ENCODE measurements at places on chromosomes 6 and 20. TPM values are rescaled to one million over a fixed set of nuclear protein-coding genes. Genes with fewer than 3 reads are reported as not detected.

- DNase-seq, result no peak
These were observed 239.3 kb downstream of the OGFRL1 start for GRCh38 chr6:71527886-71528285.

Gene GSTA1
- not detected for total RNA-seq

Gene SLC17A2
- not detected for total RNA-seq

- DNase-seq, result no peak
These were observed 1595.7 kb downstream of the HACE1 start for GRCh38 chr6:103264020-103264419.

Gene OPN5
- not detected for total RNA-seq

Gene GMEB2
- 18.1 TPM for total RNA-seq

Gene GLYATL3
- not detected for total RNA-seq

DNA sequence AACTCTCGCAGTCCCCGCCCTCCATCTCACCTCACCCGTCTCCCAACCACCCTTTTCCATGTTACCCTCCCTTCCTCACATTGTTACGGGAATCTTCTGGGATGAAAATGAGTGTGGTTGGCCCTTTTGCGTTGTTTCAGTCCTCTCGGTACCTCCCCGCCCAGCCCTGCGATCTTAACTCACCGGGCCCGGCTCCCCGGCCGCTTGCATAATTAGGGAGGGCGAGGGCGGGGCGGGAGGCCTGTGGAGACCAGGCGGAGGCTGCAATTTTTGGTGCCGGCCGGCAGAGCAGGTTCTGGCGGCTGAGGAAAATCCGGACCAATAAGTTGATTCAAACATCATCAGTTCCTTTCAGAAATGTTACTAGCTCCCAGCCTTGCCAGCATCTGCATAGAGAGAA lies 25.2 kb downstream of the TFAP2B start:
- DNase-seq, result no peak

DNA sequence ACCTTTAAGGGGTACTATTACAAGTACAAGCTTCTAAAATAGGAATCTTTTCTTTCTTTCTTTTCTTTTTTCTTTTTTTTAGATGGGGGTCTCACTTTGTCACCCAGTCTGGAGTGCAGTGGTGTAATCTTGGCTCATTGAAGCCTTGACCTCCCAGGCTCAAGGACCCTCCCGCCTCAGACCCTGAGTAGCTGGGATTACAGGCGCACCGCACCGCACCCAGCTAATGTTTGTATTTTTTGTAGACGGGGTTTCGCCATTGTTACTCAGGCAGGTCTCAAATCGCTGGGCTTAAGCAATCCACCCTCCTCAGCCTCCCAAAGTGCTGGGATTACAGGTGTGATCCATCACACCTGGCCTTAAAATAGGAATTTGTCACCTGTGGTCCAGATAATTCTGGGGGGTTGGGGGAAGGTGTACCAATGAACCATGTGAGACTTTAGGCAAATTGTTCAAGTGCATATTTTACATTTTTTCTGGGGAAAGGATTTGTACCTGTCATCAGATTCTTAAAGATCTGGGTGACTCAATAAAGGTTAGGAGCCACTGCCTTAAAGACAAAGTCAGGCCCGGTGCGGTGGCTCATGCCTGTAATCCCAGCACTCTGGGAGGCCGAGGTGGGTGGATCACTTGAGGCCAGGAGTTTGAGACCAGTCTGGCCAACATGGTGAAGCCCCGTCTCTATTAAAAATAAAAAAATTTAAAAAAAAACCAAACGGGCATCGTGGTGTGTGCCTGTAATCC lies 19.7 kb upstream of the SYNJ2 start:
- no peak for DNase-seq

DNA sequence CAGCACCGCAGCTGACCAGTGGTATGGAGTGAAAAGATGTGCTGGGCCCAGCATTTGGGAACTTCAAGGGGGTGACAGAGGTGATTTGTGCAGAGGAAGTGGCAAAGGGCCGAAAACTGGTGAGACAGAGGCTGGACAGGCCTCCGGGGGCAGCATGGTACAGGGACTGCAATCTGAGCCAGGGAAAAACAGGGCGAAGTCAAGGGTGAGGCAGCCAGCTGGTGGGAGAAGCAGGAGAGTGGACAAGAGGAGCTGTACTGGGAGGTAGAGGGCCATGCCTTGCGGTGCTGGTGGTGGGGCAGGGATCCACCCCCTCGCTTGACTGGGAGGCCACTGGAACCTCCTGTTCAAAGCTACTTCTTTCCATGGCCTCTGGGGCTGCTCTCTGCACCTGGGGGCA lies 7.3 kb upstream of the GFRA4 start:
- peak; percentile 14 for DNase-seq

Gene KHDRBS2
- not detected for total RNA-seq

GRCh38 chr20:45833883-45834796 lies 541 bp downstream of the SNX21 start:
- peak; percentile 87 for DNase-seq

- no peak for DNase-seq
These were observed 245.4 kb downstream of the NRN1 start for GRCh38 chr6:5761370-5761769.

GRCh38 chr6:10991115-10991514 lies 53.0 kb downstream of the ELOVL2 start:
- no peak for DNase-seq

Gene ECT2L
- total RNA-seq, result not detected

DNA sequence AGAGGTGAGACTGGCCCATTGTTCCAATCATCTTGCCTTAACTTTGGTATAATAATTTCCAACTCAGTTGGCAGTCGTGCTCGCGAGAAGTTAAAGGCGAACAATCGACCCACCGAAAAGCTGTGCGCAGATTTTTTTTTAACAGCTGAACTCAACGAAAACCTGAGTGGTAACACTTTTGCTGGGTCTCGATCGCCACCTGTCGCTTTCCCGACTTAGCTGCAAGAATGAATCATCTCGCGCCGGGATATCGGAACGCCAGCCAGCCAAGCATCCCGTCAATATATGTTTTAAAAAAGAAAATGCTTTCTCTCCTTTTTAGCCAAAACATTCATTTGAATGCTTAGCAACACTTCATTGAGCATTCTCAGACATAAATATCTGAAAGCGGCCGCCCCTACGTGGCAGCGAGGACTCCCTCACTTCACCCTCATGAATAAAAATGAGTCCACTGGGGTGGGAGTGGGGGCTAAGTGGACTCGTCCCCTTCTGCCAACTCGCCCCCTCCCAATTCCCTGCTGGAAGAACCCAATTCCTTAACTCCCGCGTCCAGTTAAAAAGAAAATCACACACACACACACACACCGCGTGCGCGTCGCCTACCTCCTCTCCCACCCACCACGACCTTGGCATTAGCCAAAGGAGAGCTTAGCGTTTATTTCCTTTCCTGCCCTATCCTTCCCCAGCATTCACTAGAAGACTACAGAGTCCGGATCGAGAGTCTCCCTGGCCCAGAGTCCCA lies 1.5 kb downstream of the COL12A1 start:
- peak; percentile 61 for DNase-seq

DNA sequence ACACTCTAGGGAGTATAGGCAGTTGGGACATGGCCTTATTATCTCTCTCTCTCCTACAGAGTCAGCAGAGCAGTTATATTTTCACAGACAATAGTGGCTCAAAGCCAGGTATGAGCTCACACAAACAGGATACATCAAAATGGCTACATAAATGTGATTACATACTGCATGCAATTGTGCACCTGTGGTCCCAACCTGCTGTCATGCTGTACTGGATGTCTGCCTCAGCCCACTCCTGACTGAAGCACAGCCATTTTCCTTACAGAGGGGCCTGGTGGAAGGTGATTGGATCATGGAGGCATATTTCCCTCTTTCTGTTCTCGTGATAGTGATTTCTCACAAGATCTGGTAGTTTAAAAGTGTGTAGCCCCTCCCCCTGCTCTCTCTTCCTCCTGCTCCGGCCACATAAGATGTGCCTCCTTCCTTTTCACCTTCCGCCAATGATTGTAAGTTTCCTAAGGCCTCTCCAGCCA lies 37.0 kb upstream of the SAMHD1 start:
- DNase-seq, result no peak

Gene TSBP1
- total RNA-seq, result not detected

DNA sequence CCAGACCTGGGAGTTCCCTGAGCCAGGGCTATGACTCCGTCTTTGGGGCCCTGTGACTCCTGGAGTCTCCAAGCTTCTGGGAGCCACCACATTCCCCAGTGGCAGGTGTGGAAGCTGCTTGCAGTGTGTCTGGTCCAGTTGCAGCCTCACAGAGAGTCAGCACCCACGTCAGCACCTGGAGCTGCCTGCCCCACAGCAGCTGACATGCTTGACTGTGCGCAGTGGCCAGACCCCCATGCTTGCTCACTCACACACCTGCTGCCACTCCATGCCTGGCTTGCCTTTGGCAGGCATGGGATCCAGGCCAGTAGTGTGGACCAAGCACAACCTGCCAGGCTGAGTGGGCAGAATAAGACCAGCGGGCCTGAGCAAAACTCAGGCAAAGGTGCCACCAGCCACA lies 31.0 kb upstream of the ASIP start:
- DNase-seq, result no peak

Gene HLA-DRB5
- not detected for total RNA-seq

- no peak for DNase-seq
These were observed 108.7 kb downstream of the FYN start for GRCh38 chr6:111764238-111765175.

DNA sequence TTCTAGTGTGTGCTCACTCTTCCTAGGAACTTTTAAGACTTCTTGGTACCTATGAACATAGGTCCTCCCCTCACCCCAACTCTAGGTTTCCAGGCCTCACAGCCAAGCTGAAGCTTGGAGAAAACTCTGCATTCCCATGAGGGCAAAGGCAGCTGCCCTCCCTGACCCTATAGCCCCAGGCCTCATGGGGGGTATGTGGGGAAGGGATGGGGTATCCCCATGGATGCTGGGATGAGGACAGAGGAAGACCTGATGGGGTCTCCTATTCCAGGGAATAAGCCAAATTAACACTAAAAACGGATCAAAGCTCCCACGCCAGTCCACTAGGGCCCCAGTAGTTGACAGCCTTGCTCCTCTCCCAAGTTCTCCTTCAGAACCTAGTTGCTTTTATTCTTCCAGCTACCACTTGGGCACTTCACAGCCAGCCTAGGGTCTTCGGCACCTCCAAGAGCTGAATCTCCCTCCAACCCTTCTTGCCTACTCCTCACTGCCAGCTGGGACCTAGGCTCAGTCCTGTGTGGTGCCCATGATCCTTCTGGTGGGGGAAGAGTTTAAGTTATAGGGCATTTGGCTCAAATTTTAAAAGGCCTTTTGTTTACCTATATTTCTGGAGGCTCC lies 7.8 kb downstream of the TP53INP2 start:
- no peak for DNase-seq

Gene PRL
- not detected for total RNA-seq

DNA sequence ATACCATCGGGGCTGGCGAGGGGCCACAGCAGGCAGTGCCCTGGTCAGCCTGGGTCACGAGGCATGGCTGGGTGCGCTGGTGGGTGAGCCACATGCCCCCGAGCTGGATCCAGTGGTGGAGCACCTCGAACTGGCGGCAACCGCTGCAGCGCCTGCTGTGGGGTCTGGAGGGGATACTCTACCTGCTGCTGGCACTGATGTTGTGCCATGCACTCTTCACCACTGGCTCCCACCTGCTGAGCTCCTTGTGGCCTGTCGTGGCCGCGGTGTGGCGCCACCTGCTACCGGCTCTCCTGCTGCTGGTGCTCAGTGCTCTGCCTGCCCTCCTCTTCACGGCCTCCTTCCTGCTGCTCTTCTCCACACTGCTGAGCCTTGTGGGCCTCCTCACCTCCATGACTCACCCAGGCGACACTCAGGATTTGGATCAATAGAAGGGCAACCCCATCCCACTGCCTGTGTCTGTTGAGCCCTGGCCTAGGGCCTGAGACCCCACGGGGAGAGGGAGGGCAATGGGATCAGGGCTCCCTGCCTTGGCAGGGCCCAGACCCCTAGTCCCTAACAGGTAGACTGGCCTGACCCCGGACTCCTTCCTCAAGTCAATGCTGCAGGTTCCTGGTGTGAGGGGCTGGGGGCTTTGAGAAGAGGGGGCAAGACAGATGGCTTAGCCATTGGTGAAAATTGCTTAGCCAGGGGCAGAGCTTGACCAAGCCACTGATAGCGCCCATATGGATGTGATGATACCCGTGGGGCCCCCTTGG lies 598 bp downstream of the TMEM239 start:
- DNase-seq, result no peak

GRCh38 chr6:13577926-13578325 lies 3.5 kb downstream of the SIRT5 start:
- no peak for DNase-seq

DNA sequence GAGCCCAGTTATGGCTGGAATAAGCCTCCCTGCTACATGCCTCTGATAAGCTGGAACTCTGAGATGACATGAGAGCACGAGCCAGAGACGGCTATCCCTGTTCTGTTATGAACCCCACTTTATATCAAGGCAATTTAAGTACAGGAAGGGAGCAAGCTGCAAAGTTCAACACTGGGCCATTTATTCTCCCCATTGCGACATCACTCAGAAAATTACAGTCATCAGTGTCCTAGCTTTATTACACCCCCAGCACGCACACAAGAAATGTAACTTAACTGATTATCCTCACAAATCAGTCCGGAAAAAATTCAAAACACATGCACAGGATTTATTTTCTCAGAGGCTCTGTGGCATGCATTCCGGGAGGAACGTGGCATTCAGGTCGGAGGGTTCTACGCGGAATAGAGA lies 125.3 kb upstream of the SLC2A12 start:
- DNase-seq, result no peak

DNA sequence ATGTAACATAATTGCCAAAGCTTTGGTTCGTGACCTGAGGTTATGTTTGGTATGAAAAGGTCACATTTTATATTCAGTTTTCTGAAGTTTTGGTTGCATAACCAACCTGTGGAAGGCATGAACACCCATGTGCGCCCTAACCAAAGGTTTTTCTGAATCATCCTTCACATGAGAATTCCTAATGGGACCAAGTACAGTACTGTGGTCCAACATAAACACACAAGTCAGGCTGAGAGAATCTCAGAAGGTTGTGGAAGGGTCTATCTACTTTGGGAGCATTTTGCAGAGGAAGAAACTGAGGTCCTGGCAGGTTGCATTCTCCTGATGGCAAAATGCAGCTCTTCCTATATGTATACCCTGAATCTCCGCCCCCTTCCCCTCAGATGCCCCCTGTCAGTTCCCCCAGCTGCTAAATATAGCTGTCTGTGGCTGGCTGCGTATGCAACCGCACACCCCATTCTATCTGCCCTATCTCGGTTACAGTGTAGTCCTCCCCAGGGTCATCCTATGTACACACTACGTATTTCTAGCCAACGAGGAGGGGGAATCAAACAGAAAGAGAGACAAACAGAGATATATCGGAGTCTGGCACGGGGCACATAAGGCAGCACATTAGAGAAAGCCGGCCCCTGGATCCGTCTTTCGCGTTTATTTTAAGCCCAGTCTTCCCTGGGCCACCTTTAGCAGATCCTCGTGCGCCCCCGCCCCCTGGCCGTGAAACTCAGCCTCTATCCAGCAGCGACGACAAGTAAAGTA lies 547 bp upstream of the ESR1 start:
- no peak for DNase-seq

Measured in Caki2 (cell line).